ENCODE measurements at places on chromosomes 2 and 18.

DNA sequence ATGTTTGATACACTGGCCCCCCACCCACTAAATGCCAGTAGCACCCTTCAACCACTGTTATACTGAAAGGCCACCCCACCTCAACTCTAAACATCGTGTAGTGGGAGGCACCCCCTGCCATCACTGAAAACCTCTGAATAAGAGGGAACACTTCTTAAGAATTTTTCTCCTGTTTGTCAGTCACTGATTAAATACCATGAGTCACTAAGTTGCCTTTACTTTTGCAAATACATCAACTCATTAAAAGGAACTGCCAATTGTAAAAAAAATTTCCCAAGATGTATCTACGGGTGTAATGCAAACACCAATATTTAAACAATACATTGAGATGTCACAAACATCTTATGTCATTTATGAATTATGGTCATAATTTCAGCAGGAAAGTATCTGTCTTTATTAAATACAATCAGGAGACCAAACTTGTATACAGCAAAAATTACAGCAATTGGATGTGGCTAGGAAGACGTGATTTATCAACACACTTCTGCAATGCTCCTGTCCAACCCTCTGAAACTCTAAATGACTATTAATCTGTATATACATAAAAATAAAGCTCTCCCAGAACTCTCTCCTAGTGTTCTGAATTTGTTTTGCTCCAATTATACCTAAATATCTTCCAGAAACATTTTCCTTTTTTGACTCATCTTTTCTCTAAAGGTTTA is 144.1 kb upstream of the STK17B start:
- DNase-seq = no peak

- DNase-seq = no peak
These were observed 52.8 kb upstream of the OTOF start for GRCh38 chr2:26530696-26531095.

GRCh38 chr18:71287268-71287667 is 998.4 kb downstream of the SOCS6 start:
- no peak for DNase-seq

GRCh38 chr18:49249521-49249920 is 210.9 kb downstream of the DYM start:
- DNase-seq = peak; percentile 78

- DNase-seq = no peak
These were observed 117.4 kb upstream of the ID2 start for GRCh38 chr2:8564475-8564874.

DNA sequence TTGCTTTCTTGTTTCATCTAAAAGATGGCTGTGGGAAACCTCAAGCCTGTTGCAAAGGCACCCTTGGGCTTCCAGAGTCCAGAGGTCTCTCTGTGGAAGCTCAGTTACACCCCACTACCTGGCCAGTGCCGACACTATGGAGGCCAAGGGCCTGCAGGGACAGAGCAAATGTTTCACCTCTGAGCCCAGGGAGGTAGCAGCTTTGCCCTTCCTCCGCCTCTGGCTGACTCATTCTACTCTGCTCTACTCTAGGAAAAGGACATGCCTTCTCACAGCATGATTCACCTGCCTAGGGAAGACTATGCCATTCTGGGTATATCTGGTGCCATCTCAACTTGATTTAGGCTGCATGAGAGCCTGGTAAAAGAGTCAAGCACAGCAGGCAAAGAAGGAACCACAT is 12.2 kb downstream of the MYOM1 start:
- DNase-seq = no peak

GRCh38 chr2:184463102-184463865 is 135.0 kb upstream of the ZNF804A start:
- DNase-seq = no peak

DNA sequence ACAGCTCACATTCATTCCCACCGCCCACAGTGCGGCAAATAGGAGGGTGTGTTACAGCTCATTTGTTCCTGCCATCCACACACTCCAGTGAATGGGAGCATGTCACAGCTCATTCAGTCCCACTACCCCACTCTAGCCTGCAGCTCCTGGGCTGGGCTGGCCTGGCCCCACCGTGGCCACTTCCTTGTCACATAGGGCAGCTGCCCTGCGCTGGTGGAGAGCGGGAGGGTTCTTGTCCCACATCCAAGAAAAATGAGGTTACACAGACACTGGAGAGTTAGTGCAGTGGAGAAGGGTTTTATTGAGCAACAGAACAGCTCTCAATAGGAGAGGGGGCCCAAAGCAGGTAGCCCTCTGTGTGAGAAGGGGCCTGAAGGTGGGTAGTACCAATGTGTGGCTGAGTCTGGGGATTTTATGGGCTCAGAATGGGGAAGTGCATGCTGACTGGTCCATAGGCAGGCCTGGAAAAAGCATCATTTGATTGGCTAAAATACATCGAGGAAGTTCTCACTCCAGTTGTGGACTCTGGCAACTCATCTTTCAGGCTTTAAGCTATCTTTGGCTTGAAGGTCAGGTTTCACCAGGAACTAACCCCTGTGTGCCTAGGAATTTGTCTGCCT is 249.7 kb downstream of the ETAA1 start:
- no peak for DNase-seq

DNA sequence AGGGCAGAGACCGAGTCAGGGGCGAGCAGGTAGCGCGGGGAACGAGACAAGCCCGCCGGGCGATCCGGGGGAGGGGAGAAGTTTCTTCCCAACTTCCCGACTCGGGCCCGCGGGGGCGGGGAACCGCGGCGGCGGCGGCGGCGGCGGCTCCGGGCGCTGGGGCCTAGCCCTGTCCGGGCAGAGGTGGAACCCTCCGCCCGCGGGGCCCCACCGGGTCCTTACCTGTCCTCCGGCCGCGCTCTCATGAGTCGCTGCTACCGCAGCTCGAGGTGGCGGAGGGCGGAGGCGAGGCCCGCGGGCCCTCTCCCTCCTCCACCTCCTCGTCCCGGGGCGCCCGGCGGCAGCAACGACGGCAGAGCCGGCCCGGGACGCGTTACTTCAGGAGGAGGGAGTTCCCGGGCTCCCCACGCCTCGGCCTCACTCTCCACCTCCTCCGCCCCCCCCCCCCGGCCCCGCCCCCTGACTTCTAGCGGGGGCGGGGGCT is at the start of gene YES1:
Gene YES1 (minus strand): TSS at position 351 of the 484 bp plus-strand sequence. CDS start 55,415 bp downstream, outside the sequence.
- peak; percentile 45 for DNase-seq

- no peak for DNase-seq
These were observed 734 bp downstream of the KCNG2 start for GRCh38 chr18:79798346-79798998.

DNA sequence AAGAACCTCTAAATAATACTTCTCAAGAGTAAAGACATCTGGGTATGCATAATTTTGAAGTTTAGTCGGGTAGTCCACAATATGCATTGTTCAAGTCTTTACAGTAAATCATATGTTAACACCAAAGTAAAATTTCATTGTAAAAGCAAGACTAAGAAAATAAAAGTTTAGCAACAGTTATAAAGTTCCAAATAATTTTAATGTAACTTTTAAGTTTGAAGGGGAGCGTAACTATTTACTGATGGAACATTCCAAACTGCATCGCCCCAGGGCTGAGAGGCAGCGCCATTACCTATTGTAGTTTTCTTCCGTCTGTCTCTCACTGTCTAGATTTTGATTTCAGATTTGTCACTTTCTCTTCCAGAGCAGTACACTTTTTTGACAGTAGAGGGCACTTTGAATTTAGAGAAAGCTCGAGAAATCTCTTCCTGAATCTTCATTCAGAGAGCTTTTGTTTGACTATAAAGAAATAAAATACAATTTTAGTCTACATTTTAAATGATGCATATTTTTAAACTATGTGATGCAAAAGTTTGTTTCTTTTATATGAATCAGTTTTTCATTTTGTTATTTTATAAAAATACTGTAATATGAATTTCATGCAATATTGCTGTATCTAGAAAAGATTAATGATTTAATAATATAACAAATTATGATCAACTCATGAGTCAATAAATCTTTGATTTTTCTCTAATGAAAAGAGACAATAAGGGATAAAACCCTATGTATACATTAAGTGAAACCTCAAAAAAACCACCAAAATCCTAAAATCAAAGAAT is 389.8 kb downstream of the FIGN start:
- peak; percentile 38 for DNase-seq

DNA sequence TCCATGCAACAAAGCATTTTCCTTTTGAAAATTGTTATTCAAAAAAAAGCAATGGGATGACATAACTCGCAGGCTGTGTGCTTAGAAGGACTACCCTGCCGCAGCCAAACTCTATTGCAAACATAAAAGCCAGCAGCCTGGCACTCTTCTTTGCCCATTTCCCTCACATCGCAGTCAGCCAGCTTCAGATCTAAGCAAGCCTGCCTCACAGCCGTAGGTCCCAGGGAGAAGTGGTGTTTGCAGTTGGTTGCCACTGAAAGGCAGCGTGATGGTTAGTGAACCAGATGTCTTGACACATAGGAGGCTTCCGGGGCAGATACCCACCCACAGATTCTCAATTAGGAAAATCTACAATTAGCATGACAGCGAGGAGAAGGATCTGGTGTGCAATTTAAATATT is 655.2 kb downstream of the RNF144A start:
- DNase-seq = no peak

GRCh38 chr2:150295544-150295943 is 191.9 kb downstream of the RND3 start:
- no peak for DNase-seq

GRCh38 chr2:96687266-96687665 is 44.7 kb downstream of the FER1L5 start:
- no peak for DNase-seq

Data from stromal cell of bone marrow (primary cell).